ENCODE measurements at places on chromosomes 2 and 18.

DNA sequence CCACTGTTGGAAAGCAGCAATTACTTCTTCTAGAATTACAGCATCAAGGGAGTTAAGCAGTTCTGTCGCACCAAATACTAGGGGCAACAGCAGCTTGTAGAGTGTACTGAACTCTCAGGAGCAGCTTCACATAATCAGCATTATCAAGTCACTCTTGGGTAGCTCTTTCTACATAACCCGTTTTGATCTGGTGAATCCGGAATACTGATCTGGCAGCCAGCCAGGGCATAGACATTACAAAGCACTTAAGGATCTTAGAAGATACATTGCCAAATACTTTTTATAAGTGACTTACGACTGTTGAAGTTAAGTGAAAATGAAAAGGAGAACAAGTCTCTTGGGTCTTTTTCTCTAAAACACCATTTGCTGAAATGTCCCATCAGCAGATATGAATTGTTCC lies 73.2 kb upstream of the NETO1 start:
- no peak for DNase-seq

DNA sequence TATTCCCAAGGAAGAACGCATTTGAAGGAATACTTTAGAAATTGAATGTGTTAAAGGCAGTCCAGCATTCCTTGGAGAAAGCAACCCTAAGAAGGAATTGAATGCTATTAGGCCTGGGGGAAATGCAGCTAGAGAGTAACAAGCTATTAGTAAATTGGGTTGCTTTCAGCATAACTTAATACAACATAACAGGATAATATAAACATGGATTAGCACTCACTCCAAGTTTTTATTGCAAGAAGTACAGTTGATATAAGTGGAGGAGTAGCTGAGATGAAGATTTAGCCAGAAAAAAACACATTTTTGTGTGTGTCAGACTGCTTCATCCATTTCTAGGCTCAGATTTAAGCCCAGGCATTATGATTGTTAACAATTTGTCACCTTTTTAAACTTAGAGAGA lies 314.6 kb downstream of the MEIS1 start:
- no peak for DNase-seq

- DNase-seq = no peak
These were observed 36.0 kb upstream of the UBE2E3 start for GRCh38 chr2:180944372-180944771.

DNA sequence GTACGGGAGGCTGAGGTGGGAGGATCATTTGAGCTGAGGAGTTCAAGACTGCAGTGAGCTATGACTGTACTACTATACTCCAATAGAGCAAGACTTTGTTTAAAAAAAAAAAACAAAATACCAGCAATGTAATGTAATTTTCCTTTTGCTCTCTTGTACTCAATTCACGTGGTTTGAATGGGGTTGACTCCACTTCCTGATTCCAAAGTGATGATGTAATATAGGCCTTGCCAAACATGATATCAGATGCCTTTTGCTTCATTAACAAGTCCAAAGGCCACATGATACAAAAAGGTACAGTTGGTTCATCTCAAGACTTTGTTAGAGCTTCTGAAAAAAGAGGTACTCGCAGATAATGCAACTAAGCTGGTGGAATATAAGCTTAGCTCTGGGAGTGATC lies 321.8 kb downstream of the ZEB2 start:
- DNase-seq = no peak
